ENCODE measurements at places on chromosomes 3 and 15.
A peak's percentile ranks its signal among the peaks of the same experiment; 100 is the strongest.

DNA sequence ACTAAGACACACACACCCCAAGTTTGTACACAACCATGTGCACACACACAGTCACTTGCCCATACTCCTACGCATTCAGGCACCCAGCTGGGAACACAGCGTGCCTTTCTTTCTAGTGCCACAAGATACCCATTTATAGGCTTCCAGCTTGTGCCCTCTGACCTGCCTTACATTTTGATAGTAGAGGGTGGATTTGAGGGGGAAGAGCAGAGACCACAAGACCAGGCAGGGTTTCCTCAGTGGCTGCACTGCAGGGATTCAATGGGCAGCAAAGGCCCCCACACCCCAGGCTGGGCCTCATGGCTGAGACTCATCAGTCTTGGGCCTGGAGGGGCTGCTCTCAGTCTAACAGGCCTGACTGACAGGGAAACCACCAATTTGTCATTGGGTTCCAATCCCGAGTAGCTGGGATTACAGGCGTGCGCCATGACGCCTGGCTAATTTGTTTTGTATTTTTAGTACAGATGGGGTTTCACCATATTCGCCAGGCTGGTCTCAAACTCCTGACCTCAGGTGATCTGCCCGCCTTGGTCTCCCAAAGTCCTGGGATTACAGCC is 18.8 kb upstream of the ANKDD1A start:
- no peak for DNase-seq

GRCh38 chr3:41178576-41178975 is 20.7 kb upstream of the CTNNB1 start:
- no peak for DNase-seq

GRCh38 chr3:174202561-174202960 is 656.6 kb upstream of the NAALADL2 start:
- no peak for DNase-seq

DNA sequence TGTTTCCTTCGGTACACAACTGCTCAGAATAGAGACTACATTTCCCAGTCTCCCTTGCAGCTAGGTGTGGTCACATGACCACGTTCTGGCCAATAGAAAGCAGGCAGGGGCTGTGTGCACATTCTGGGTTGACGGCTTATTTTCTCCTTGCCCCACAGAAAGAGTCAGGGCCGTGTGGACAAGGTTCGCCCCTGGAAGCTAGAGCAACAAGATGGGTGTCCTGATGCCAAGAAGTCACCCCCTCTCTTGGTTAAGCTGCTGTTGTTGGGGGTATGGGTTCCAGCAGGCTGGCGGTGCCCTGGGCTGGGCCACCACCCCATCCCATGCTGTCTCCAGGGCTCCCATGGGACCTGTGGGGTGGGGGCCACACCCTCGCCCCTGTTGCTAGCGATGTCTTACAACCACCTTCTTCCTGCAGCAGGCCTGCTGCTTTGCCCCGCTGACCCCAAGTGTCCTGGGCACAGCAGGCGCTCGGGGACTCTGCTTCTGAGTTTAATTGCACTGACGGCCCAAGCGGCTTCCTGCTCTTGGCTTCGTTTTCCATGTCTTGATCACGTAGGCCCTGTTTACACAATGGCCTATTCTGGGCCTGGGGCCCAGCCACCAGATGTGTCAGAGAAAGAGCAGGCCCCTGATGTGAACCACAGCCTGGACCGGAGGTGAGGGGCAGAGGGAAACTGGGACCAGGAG is 24.9 kb downstream of the ABTB1 start:
- no peak for DNase-seq

DNA sequence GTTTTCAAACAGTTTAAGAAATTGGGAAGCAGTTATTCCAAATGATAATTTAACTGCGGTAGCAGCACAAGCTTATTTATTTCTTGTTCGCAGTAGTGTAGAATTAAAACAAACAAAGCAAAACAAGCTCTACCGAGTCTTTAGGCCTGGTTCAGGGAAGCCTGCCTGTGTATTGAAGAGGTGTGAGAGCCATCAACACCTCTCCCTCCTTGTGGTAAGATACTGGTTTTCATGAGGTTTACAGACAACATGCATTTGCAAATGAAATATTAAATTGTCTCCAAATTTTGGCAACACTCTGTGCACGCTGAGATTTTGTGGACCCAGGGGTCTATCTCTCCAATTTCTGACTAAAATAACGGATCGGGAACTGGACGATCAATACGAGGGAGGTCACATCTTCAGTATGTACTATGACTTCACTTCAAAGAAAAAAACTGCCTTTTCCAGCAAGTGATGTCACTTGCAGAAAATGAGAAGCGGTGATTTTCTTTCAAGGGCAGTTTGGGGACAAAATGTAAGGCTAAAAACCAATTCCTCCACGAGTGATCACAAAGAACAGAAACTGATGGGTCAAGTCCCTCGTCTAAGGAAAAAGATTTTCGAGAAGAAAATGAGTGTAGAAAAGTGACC is 721 bp downstream of the ATR start:
- no peak for DNase-seq

DNA sequence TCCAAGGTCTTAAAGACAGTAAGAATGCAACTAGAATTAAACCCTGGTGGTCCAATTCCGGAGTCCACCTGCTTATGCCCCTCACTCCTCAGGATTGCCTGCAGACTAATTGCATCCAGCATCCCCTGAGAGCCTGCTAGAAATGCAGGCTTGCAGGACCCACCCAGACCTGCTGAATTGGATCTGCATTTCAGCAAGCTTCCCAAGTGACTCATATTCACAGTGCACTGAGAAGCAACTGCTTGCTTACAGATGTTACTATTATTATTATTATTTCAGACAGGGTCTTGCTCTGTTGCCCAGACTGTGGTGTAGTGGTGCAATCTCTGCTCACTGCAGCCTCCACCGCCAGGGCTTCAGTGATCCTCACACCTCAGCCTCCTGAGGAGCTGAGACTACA is 83.5 kb upstream of the VGLL4 start:
- no peak for DNase-seq

GRCh38 chr15:42152196-42152920 is 4.1 kb downstream of the PLA2G4F start:
- DNase-seq = no peak

DNA sequence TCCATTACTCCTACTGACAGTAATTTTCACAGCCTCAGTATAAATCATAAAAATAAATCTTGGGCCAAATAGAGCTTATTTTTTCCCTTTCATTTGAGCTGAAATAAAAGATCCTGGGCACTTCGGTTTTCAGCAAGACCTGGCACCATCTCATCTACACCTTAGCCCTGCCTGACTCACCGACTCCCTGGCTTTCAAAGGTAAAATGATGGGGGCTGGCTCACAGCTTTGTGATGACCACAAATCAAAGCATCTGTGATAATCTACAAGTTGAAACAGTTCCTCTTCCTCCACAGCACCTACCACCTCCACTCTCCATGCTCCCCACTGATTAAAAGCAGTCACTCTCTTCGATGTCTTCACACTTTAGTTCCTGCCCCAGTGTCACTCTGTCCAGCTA is 27.6 kb downstream of the DET1 start:
- DNase-seq = no peak

DNA sequence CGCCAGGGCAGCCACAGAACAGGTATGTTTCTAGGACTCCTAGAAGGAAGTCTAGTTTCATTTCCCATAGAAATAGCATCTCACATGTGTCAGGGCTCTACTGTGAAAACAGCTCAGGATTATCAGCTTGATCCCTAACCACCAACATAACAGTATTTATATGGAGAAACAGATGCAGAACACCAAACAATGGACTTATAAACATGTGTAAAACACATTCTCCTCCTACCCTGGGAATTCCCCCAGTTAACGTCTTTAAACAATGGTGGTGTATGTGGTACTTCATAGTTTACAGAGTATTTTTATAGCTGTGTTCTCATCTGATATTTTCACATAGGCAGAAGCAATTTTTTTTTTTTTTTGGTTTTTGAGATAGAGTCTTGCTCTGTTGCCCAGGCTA is 9.7 kb downstream of the TNFSF10 start:
- no peak for DNase-seq

GRCh38 chr3:120472121-120472844 is 21.5 kb upstream of the FSTL1 start:
- DNase-seq = no peak

DNA sequence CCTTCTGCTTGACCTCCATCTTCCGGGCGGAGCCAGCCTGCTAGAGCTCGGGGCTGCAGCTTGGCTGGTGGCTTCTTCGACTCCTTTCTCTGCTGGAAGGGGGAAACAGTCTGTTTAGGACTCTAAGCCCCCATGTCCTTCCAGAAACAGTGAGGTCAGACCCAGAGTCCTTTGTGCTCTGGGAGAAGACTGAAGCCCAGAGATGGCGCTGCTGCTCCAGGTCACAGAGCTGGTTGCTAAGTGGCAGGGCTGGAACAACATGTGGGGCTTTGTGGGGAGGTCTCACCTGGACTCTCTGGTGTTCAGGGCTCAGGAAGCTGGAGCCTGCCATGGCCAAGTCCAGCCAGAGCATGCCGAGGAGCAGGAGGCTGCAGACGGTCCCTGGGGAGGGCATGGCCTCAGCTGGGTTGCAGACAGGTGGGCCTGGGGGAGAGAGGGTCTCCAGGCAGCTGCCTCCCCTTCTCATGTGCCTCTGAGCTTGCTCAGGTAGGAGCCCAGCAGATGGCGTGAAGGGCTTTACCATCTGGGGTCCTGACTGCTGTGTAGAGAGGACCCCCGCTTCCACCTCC is 2.9 kb downstream of the GHRL start:
- DNase-seq = no peak

DNA sequence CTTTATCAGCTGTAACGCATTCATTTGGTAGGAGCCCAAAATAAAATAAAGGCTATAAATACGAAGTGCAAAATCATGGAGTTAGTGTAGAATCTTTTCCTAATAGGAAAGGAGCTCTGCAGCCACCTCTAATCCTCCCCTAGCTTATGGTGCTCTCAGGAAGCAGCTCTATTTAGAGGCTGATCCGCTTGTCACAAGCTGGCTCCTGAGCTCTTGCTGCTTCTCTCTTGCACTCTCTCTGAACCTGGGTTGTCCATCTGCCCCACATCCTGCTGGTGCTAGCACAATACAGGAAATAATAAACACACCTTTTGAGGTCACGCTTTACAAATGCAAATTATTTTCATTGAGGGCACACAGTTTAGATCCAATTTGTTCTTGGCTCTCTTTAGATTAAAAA is 37.3 kb upstream of the BFSP2 start:
- DNase-seq = no peak

- no peak for DNase-seq
Observed at GRCh38 chr3:134317106-134317947, 56.9 kb downstream of the AMOTL2 start.

GRCh38 chr3:187068787-187069186 is 70.5 kb downstream of the RPL39L start:
- DNase-seq = no peak

DNA sequence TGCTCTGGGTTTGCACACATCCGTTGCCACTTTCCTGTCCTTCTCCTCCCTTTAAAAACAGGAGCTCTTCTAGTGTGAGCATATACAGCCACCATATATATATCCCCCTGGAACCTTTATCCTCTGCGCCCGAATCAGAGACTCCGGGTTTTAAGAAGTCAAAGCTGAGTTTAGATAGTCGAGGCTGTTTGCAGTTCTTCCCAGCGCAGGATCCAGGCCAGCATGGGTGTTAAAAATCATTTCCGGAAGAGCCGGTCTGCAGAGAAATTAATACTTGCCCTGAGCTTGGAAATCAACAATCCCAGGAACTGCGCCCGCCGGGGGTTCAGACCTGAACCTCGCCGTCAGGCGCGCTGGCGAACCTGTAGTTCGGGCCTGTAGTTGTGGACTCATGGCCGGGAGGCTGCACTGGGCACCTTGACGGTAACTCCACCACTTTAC is 2.3 kb downstream of the SHOX2 start:
- no peak for DNase-seq

GRCh38 chr15:28098766-28099554 is at the start of gene OCA2:
TSS of gene OCA2 (minus strand) at chr15:28099315. CDS start at chr15:28081874, 17,441 bp downstream.
- peak; percentile 62 for DNase-seq

Data from stimulated activated CD8-positive, alpha-beta memory T cell treated with anti-CD3 and anti-CD28 coated beads, Interleukin-2, amount 100 ng/mL, for 1 hour (primary cell).